BE2C (cell line): ENCODE measurements at places on chromosomes 5 and 9.

DNA sequence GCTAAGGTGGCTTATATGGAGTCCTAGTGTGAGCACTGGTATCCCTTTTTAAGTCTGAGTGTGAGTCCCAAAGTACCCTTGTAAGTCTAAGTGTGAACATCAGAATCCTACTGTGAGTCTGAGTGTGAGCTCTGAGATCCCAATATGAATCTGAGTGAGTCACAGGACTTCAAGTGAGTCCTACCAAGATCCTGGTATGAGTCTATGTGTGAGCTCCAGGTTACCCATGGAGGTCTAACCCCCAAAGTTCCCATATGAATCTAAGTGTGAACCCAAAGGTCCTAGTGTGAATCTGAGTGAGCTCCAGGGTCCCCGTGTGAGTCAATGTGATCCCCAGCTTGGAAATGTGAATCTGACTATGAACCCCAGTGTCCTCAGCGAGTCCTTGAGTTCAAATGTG lies 2.3 kb downstream of the CNTFR start:
- DNase-seq: no peak

GRCh38 chr9:108933718-108934322 lies at the start of gene ELP1:
ELP1 (minus strand) TSS chr9:108934124; CDS start chr9:108931146, 2,978 bp downstream.
- peak; percentile 96 for DNase-seq

- no peak for DNase-seq
Measured at GRCh38 chr9:68507130-68507805, 33.4 kb downstream of the TMEM252 start.

DNA sequence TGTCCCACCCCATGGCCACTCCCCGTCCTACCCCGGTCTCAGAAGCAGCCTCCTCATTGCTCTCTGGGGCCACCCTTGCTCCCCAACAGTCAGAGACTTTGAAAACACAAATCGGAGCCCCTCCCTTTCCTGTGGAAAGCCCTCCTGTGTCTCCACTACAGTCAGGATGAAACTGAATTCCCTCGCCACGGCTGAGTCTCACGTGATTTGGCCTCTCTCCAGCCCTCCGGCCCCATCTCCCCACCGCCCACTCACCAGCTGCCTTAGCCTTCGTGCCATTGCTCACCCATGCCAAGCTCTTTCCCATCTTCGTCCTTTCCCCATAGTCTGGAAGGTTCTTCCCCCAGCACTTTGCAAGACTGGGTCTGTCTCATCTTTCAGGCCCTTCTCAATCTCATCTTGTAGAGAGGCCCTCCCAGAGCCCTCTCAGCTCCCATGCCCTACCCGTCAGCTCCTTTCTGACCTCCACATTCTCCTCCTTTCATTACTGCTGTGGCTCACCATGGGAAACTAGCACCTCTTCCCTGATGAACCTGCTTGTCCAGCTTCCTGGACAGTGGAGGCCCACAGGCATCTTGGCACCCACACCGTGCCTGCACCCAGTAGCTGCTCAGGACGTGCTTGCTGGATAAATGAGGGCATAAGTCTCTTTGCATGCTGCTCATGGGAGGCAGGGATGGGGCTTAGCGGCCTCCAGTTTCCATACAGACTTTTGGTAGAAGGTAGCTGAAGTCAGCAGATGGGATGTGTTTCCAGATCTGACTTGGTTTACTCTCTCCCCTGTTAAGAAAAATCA lies 126.4 kb upstream of the COL5A1 start:
- no peak for DNase-seq

GRCh38 chr9:98007251-98007928 lies 24.2 kb downstream of the ANP32B start:
- no peak for DNase-seq

GRCh38 chr9:129575818-129576217 lies 45.1 kb downstream of the C9orf50 start:
- no peak for DNase-seq

DNA sequence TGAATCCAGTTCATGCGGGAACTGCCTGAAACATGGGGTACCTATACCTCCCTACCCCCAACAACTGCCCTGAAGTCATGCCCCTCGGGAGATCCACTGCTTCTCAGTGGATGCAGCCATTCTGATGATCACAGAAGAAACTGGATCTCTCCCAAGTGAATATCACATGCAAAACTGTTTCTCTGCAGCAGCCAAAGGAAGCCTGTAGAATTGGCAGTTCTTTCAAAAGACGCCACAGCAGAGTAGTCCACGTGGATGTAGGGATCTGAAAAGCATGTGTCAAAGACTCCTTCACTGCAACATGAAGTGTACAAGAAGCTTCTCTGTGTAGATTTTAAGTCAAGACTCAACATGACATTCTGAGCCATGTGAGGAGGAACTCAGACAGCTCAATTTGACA lies 286.7 kb downstream of the NR3C1 start:
- DNase-seq: no peak

GRCh38 chr5:159899067-159900049 lies 16.9 kb upstream of the ADRA1B start:
- DNase-seq: no peak

DNA sequence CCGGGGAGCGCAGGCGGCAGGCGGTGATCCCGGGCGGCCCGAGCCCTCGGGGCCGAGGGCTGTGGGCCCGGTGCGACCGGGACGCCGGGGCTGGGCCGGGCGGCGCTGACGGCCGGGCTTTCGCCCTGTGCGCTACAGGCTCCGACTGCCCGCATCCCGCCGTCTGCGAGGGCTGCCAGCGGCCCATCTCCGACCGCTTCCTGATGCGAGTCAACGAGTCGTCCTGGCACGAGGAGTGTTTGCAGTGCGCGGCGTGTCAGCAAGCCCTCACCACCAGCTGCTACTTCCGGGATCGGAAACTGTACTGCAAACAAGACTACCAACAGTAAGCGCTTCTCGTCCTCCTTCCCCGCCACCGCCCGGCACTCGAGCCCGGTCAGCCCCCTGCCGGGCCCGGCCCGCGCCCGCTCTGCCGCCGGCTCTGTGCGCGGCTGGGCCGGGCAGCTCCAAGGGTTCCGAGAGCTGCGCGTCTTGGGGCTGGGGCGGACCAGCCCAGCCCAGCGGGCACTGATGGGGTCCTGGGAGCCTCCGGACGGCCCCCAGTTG lies 1.6 kb downstream of the LMX1B start:
- no peak for DNase-seq

- DNase-seq: no peak
Measured at GRCh38 chr9:116662646-116663310, 24.3 kb upstream of the TRIM32 start.

DNA sequence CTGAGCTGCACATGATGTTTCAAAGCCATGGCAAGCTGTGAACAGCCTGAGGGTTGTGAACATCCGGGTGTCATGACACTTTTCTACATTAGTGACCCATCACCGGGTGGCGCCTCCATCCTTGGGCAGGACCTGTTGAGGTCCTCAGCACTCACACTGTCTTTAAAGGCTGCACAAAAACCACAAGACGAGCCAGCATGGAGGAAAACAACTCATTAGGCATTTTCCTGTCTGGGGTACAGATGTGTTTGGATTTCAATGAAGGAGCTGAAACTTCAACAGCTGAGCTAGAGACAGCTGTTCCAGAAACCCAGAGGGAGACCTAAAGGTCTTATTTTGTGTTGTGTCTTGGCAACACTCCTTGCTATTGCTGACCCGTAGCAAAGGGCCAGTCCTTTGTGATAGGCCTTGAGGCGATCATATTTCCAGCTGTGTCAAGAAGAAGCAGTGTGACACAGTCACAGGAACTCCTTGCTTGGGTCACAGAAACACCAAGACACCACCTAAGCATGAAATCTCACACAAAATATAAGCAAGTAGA lies 151.8 kb upstream of the VLDLR start:
- DNase-seq: peak; percentile 32

- no peak for DNase-seq
Measured at GRCh38 chr5:657570-657969, 35.6 kb downstream of the TPPP start.

DNA sequence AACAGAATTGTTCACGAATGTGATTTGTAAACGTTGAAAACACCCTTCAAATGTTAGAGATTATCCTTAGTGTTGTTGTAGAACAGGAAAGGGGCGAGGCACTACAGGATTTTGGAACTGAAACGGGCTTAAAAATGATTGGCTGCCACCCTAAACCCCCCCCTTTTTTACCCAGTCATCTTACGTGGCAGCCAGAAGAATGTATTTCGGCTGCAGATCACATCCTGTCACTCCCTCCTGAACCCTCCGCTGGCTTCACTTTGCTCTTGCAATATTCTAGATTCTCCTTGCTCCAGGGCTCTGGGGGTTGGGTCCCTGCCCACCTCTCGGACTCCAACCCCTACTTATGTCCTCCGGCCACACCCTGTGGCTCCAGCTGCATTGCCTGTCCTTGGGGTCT lies 13.9 kb upstream of the UNC5A start:
- no peak for DNase-seq

GRCh38 chr9:86034863-86035734 lies 64.3 kb downstream of the GOLM1 start:
- peak; percentile 74 for DNase-seq

DNA sequence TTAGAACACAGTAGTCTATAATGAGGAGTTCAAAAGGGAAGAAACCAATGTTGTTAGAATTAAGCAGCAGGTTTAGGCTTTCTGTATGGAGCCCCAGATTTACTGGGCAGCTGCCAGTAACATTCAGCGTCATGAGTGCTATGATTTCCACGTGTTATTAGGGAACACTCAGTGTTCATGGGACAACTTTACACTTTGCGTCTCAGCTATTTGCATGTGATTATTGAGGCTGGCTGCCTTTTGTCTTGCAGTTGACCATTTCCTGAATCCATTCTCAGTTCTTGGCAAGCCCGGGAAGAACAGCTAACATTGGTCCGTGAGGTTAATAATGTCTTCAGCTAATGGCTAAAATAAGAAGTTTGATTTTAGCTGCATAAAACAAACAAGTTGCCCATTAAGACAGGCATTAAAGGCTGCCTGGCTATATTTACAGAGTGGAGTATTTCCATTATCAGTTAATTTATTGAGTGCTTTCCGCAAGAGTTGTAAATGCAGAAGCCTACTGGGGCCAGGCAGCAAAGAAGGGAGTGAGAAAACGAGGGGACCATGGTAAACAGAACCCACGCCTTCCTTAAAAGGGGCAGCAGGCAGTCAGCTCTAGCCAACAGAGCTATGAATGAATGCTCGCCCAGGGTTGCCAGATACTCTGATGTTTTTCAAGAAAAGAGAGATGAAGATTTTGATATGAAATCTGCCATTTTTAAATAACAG lies 120.9 kb downstream of the PIP5K1B start:
- DNase-seq: no peak

DNA sequence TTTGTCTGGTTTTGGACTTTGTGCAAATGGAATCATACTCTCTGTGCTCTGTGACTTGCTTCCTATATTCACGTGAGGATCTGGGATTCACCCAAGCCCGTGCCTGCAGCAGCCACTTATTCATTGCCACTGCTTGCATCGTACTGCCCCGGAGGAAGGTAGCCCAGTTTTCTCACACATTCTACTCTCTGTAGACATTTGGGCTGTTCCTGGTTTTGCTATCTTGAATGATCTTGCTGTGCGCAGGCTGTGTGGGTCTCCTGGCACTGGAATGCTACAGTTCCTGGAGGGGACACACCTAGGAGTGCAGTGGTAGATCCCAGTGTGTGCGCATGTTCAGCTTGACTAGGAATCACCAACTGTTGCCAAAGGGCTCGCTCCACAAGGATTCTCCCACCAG lies 99.2 kb upstream of the BOD1 start:
- DNase-seq: no peak

- peak; percentile 3 for DNase-seq
Measured at GRCh38 chr5:135024956-135025729, 8.9 kb downstream of the PITX1 start.

- peak; percentile 68 for DNase-seq
Measured at GRCh38 chr9:137372693-137373610, 50.0 kb downstream of the EXD3 start.

GRCh38 chr5:156798201-156798600 lies 51.9 kb upstream of the PPP1R2B start:
- no peak for DNase-seq

DNA sequence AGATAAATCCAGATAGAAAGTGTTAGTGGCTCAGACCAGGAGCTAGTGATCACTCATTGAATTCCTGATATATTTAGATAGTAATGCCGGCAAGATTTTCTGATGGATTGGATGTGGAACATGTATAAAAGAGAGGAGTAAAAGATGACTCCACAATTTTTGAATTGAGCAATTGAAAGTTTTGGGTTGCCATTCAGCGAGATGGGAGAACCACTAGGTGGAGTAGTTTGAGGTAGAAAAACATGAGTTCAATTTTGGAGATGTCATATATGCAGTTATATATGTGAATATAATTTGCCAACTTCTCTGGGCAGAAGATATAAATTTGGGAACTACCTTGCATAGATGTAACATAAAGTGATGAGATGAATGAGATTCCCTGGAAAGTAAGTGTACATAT lies 502.5 kb upstream of the SEMA6A start:
- DNase-seq: no peak

GRCh38 chr9:129627556-129628440 lies 1.8 kb downstream of the NTMT1 start:
- no peak for DNase-seq

DNA sequence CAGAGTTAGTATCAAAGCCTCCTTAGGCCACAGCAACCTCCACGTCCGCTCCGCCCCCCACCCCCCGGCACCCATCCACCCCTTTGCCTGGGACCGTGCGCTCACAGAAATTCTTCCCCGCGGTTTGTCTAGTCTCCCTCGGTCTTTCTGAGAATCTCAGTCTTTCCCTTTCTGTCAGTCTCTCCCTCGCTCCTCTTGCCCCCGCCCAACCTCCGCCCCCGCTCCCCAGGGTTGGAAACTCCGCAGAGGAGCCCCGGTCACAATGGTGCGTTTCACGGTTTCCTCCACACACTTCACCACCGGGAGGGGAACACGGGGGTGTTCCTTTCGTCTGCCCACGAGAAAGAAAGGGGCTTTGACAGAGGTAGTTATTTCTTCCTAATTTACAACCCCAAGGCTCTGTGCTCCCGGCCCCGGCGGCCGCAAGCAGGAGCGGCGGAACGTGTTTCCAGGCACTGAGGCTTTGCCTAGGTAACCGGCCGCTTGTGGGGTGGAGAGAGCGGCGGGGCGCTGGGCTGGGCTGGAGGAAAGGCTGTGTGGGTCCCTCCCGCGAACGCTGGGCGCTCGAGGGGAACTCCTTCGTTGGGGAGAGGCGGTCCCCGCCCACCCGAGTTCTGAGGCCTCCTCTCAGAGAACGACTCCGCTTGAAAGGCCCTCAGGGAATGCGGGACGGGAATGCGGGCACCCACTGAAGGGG lies 2.1 kb downstream of the NR4A3 start:
- peak; percentile 32 for DNase-seq

DNA sequence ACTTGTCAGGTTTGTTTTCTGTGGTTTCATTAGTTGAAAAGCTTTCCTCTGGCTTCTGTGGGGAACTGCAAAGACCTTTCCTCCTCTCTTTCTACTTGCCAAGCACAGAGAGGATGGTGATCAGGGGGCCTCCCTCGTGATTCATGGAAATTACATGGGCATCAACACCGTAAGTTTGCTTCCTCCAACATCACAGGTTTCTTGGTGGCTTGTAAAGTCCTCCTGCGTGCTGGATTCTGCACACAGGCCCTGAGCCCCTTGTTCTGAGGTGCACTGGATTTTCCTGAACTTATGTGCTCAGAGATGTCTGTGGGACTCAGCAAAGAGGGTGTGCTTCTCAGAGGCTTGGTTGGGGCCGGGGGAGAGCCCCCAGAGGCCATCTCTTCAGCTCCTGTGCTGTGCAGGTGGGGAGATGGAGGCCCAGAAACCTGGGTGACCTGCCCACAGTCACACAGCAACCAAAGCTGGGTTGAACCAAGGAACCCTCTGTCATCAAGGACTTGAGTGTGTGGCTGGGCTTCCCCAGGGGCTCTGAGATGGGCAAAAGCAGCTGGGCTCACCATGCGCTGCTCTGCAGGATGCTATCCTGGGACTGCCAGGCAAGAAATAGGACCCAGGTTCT lies 36.5 kb downstream of the RGS3 start:
- no peak for DNase-seq
